ENCODE measurements at places on chromosomes 12 and 14.

- H3K36me3 ChIP-seq = no peaks in the 10 kb centered on the region
- no peak for DNase-seq
- H3K27me3 ChIP-seq = no peaks in the 10 kb centered on the region
- H3K4me1 ChIP-seq = no peaks in the 10 kb centered on the region
These were observed 456.2 kb downstream of the ADAMTS20 start for GRCh38 chr12:43095669-43096280.

DNA sequence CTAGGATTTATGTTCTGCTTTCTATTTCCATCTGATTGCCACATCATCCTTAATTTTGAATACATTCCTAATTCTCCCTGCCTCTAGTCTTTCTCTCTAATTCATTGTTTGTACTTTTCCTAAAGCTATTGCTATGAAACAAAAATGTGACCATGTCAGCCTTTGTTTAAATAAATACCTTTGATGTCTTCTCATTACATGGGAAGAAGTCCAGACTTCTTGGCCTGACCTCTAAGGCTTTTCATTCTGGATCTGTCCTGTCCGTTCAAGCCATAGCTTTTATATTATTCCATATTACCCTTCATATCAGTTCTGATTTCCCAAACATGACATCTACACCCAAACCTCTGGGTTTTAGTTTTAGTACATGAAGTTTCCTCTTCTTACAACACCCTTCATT, 91.4 kb downstream of the CDK17 start:
- no peak for DNase-seq
- no peak overlapping the region for H3K4me3 ChIP-seq
- H3K36me3 ChIP-seq = peaks cover 17% of the 10 kb centered on the region
- no peak overlapping the region for H3K27ac ChIP-seq

DNA sequence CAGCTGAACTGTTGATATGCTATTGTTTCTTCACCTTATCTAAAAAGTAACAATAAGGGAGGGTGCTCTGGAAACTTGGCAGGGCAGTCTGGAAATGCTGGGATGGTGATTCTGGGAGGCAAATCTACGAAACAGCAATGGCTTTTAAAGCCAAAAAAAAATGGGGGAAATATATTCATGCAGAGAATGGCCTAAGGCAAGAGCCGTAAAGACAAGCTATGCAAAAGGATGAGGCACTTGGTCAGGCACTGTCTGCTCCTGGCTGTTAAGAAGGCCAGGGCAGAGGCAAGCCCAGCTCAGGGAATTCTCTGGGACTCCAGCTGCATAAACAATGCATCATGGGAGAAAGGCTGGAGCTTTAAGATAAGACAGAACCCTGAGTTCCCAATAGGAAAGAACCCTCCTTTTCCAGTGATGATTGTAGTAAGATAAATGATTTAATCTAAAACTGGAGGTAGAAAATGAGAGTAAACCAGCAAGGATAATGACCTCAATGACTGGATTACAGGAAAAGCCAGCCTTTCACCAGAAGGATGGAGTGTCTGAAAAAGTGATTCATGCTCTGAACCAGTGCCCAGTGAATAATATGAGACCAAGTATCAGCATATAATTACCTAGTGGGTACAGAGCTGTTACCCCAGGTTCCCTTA, 46.0 kb downstream of the ITPR2 start:
- no peaks in the 10 kb centered on the region for H3K27me3 ChIP-seq
- H3K36me3 ChIP-seq = no peaks in the 10 kb centered on the region
- no peak for DNase-seq
- no peak overlapping the region for H3K27ac ChIP-seq
- no peak overlapping the region for H3K4me3 ChIP-seq
- H3K4me1 ChIP-seq = no peaks in the 10 kb centered on the region

GRCh38 chr14:95575840-95576473, 41.1 kb downstream of the GLRX5 start:
- no peak overlapping the region for H3K4me3 ChIP-seq
- no peaks in the 10 kb centered on the region for H3K36me3 ChIP-seq
- H3K4me1 ChIP-seq = no peaks in the 10 kb centered on the region
- H3K27me3 ChIP-seq = no peaks in the 10 kb centered on the region
- no peak overlapping the region for H3K27ac ChIP-seq
- no peak for DNase-seq

DNA sequence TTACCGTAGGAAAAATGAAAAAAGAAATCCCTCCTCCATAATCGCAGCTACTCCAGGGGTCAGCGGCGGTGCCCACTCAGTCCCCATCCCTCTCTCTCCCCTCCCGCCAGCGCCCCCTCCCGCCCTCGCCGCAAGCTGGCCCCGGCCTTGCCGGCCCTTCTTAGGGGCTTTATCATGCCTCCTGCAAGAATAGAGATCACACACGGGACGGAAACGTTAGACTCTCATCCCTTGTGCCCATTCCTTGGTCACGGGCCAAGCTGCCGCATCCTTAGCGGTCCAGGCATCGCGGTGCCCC, 692 bp upstream of the COX14 start:
- no peak for DNase-seq
- H3K27me3 ChIP-seq = no peaks in the 10 kb centered on the region
- H3K4me1 ChIP-seq = peaks cover 38% of the 10 kb centered on the region
- no peaks in the 10 kb centered on the region for H3K36me3 ChIP-seq
- peak overlapping the region; percentile 97 for H3K4me3 ChIP-seq
- peak overlapping the region; percentile 91 for H3K27ac ChIP-seq
